ENCODE measurements at places on chromosomes 5 and 9.

DNA sequence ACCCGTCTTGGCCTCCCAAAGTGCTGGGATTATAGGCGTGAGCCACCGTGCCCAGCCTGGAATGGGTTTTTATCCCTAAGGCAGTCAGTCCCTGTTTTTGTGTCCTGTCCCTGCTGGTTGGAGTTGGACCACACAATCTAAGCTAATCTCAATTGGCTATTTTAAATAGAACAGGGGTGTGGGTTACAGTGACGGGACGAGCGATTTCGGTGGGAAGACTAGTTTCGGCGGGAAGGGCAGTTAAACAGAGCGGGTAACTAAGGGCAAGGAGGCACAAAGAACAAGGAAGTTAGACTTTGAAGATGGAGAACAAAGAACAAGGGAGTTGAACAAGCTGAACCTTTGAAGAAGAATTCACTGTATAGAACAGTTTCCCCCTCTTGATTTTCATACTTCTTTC lies 1.4 kb downstream of the GTF3C5 start:
- DNase-seq, result no peak

DNA sequence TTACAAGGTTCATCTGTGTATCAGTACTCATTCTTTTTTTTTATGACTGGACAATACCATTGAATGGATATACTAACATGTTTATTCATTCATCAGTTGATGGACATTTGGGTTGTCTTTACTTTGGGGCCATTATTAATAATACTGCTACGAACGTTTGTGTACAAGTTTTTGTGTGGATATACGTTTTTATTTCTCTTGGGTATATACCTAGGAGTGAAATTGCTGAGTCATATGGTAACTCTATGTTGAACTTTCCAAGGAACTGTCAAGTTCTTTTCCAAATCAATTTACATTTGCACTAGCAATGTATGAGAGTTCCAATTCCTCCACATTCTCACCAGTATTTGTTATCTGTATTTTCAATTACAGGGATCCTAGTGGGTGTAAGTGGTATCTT lies 12.0 kb upstream of the LECT2 start:
- no peak for DNase-seq

DNA sequence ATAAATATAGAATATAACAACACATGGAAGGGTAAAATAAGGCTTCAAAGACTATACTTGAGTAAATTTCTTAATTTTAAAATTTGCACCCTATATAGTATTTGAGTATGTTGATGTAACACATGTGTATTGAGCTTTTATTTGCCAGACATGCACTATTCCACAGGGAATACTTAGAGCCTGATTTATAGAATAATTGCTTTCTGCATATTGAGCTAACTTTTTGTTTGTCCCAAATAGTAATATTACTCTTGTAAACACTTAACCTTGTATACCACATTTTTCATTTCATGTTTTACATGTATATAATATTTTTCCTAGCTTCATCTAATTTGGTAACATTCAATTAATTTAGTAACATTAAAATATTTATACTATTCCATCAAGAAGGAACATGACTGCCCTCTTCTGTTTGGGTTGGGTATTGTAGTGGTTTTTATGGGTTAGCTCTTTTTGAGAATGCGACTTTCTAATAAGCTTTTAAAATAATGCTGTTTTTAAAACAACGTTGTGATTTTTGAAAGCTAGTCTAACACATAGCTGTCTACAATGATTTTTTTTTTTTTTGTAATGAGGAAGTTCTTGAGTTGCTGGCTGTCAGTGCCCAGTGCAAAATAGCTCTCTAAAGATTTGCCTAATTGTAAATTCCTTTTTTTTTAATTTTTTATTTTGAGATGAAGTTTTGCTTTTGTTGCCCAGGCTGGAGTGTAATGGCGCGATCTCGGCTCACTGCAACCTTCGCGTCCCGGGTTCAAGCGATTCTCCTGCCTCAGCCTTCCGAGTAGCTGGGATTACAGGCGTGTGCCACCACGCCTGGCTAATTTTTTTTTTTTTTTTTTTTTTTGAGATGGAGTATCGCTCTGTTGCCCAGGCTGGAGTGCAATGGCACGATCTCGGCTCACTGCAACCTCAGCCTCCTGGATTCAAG lies 4.8 kb downstream of the SUB1 start:
- DNase-seq, result no peak

GRCh38 chr5:176853151-176853778 lies 42.9 kb downstream of the UNC5A start:
- DNase-seq, result no peak

- no peak for DNase-seq
Measured at GRCh38 chr5:172821340-172821985, 12.6 kb upstream of the ERGIC1 start.

- no peak for DNase-seq
Measured at GRCh38 chr5:13692172-13692571, 252.3 kb downstream of the DNAH5 start.

DNA sequence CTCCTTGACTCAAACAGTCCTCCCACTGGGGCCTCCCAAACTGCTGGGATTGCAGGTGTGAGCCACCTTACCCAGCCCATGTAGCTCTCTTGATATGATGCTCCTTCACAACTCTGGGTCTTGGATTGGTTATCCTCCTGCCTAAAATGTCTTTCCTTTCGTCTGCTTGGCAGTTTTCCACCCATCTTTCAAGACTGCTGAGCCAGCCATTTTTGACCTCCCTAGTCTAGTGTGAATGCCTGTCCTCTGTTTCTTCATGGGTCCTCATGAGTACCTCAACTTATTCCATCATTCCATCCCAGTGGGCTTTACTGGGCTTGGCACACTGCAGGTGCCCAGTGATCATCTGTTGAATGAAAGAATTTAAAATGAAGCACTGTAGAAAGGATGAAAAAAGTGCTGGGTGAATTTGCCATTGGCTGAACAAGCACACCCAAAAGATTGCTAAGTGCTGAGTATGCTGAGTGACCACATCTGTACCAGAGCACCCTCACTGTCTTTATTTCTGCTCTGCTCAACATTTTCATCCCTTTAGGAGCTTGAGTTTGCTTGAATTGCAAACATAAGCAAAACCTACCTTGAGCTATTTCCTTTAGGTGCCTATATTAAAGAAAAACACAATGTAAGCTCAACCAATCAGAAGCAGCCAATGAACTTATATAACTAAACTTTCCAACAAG lies 84.8 kb upstream of the FAM169A start:
- DNase-seq, result no peak

DNA sequence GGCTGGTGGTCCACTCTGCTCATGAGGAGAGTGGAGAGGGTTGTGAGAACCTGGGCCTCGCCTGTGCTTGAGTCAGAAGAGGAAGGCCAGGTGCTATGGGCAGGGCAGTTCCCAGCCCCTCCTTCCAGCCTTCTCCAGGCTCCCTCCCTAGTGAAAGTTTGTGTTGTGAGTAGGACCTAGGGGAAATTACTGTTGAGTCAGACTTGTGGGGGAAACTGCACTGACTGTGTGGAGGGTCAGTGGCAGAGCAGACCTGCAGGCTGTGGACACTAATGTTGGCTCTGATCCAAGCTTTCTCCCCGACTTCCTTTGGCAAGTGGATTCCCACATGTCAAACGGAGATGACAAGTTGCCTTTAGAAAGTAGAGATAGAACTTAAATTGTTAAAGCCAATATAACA lies 102.6 kb downstream of the ARHGAP26 start:
- no peak for DNase-seq

DNA sequence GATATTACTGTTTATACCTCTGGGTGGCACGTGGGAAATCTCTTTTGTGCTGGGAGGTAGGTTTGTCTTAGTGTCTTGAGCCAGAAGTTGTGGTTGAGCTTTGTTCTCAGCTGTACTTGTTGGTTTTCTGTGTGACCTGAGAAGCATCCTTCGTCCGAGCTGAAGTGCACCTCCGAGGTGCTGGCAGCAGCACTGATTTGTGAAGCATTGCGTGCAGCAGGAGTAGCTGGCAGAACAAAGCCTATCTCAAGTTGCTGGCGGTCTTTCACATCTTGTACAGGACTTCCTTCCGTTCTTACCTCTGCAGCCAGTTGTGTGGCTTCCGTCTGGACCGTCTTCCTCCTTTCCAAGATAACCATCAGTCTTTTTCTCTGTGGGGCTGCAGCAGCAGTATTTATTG lies 4.3 kb downstream of the PRRC2B start:
- no peak for DNase-seq

DNA sequence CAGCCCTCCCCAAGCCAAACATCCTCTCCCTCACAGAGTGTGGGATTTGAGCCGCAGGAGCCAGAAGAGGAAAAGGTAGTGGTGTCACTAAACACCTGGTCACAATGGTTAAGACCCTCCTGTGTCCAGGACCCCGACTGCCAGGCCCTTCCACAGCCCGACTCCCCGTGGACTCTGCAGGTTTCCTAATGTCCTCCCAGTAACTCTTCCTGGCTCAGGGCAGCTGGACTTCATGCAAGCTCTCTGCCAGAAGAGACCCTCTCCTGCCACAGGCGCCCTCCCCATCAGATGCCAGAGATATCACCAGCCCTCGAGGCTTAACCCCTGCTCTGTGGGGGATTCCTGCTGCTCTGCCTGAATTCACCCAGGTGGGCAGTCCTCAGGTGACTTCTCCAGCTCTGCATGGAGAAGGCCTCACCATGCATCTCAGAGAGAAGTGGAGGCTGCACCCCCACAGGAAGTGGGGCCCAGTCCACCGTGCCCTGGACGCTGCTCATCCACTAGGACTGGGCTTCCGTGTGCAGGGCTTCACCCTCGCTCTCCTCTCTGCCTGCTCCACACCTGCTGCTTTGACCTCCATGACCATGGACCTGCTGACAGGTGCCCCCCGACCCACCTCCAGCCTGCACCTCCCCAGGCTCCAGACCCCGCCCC lies 111.2 kb downstream of the ADAMTS2 start:
- DNase-seq, result no peak

DNA sequence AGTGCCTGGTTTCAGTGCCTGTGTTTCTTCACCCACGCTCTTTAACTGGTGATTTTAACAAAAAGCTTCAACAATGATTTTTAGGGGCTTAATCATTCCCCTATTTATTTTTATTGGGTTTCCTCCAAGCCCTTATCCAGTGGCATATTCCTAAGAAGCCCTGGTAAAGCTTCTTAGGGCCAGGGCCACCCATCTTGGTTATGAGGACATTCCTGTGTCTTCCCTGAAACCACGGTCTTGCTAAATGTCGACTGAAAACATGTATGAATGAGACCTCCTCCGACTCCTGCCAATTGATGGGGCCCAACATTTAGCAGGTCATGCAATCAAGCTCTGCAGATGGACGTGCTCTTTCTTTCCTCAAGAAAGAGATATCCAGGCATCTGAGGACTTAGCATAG lies 13.7 kb upstream of the CARTPT start:
- no peak for DNase-seq

GRCh38 chr5:74477761-74478160 lies 162.8 kb downstream of the ENC1 start:
- DNase-seq, result no peak

- DNase-seq, result no peak
Measured at GRCh38 chr5:9251379-9251980, 294.4 kb downstream of the SEMA5A start.

DNA sequence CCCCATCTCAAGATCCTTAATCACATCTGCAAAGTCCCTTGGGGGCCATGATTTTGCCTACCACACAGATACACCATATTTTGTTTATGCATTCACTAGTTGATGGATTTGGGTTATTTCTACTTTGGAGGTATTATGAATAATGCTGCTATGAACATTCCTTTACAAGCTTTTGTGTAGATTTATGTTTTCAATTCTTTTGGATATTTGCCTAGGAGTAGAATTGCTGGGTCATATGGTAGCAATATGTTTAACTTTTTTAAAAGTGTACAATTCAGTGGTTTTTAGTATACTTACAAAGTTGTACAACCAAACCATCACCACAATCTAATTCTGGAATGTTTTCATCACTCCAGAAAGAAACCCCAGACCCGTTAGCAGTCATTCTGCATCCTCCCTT lies 7.8 kb upstream of the ANP32B start:
- DNase-seq, result no peak

GRCh38 chr5:107063511-107063910 lies 607.2 kb downstream of the EFNA5 start:
- DNase-seq, result no peak

DNA sequence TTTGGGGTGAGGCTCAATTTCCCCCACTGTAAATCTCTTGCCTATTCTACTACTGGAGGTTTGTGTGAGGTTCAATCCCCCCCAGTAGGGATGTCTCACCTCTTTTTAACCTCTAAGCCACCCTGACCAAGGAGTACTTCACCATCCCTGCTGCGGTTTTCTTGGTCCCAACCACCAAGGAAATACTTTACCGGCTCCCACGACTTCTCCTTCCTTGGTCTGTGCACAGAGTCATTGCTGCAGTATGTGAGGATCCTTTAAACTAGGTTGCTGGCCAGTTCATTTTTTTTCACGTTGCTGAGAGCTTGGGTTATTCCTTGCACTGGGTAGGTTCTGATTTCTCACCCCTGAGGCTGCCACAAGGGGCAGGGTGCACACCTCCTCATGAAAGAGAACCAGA lies 22.5 kb upstream of the HMGCS1 start:
- no peak for DNase-seq

- DNase-seq, result no peak
Measured at GRCh38 chr5:156124708-156125107, 202.3 kb upstream of the SGCD start.

GRCh38 chr5:159174511-159175168 lies 34.7 kb downstream of the RNF145 start:
- DNase-seq, result no peak

GRCh38 chr5:83957188-83957587 lies 236.5 kb upstream of the HAPLN1 start:
- DNase-seq, result no peak

GRCh38 chr5:122516432-122516743 lies 204.4 kb downstream of the SNCAIP start:
- no peak for DNase-seq
